Kidney epithelial cell (primary cell): ENCODE measurements at places on chromosomes 11 and 22.

- no peak for DNase-seq
These were observed 365.0 kb upstream of the CHORDC1 start for GRCh38 chr11:90587896-90588295.

- no peak for DNase-seq
These were observed 6.2 kb downstream of the MYO18B start for GRCh38 chr22:25748140-25748539.

DNA sequence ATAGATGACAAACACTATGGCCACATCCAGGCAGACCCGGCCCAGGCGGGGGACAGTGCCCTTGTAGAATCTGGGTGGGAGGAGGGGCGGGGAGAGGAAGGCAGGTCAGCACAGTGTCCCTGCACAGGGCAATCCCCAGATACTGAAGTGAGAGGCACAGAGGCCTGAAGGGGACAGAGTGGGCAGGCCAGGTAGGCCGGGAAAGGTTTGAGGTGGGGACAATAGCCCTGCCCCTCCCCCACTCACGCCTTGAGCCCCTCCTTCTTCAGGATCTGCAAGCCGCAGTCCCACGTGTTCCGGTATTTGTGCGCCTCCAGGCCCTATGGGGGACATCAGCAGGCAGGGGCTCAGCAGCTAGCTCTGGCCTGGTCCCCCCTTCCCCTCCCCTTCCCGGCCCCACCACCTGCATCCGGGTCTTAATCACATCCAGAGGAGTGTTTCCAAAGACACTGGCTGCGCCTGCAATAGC, 2.3 kb downstream of the SLC25A1 start:
- DNase-seq: no peak

- DNase-seq: no peak
These were observed 63.5 kb downstream of the BRD1 start for GRCh38 chr22:49764127-49764581.

DNA sequence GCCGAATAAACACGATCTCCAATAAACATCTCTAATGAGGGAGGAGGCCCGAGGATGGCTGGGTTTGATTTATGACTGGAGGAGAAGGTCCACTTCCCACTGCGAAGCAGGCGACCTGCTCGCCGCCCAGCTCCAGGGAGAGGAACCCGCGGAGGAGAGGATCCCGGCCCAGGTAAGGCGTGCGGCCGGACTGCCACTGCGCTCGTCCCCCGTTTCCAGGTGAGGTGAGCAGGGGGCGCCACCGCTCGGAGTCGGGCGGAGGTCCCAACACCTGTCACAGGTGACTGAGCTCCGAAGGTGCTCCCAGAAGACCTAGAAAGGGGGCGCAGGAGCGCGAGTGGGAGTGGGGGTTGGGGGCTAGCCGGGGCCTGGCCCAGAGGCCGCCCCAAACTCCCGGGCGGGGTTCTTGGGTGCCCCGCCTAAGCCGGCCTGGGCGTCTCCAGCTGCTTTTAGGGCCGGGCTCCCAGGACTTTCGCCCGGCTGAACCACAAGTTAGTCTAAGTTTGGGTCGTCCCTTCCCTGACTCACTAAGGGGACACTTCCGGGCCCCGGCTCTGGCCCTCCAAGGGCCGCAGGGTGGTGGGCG, 5.4 kb upstream of the PAX6 start:
- no peak for DNase-seq

DNA sequence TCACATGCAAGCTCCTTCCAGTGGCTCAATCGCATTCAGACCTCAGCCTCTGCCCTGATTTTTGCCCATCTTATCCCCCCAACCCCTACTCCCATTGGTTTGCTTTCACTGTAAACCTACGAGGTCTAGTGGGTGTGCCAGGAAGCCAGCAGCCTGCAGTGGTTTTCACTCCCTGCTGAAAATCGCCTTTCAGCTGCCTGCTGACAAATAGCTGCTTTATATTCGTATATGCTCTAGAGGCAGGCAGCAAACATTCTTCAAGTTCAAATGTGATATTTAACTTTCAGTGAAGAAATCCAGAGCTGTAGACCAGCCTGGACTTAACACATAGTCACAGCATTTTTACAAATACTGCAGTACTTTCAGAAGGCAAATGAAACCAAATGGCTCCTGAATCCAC, 92.8 kb upstream of the APOA1 start:
- no peak for DNase-seq

DNA sequence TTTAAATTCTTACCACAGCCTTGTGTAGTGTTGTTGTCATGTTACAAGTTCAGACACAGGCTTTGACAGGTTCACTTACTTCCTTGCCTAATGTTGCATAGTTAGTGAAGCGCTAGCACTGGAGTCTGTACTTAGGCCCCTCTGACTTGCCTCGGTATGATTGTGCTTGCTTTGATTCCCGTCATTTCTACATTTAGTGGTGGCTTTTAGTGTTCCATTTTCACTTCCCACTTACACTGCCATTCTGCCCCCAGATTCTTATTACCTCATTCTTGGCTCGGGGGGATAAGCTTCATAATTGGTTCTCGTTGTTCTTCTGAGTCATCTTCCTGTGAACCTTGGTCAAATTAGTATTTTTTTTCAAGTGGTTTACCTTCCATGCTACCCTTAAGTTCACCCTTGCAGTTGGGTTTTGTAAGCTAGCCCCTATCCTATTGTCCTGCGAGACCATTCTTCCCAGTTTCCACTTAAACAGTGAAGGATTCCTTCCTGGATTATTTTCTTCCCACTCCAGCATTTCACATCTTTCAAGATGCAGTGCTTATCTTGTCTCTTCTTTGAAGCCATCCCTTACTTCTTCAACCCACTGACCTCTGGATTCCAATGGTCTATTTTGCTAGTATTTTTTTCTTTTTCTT, 68.7 kb downstream of the DDX10 start:
- no peak for DNase-seq

GRCh38 chr11:40185793-40186192, 1273.7 kb downstream of the LRRC4C start:
- no peak for DNase-seq

- DNase-seq: no peak
These were observed 75.3 kb downstream of the KCNQ1 start for GRCh38 chr11:2519862-2520735.

DNA sequence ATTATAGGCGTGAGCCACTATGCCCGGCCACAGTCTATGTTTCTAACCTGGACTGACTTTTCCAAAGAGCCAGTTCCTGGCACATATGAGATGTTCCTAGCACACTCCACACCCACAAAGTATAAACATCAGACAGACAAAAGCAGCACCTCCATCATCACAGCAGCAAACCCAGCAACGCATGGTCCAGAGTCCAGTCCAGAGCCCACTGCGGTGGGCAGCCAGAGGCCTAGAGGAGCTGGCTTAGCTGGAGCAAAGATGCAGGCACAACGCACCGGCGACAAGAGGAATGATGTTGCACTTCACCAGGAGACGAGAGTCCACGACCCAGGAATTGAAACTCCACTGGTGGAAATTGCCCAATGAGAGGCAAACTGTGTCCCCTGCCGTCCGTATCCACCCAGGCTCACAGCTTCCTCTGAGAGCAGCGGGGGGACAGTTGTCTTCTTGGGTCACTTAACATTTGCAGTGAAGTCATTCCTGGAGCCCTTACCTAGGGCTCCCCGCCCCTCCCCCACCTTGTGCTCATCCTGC, 36.6 kb downstream of the RPS6KA4 start:
- DNase-seq: no peak

GRCh38 chr11:59102259-59102765, 4.7 kb upstream of the FAM111B start:
- DNase-seq: no peak

- no peak for DNase-seq
These were observed 83.2 kb upstream of the PITPNB start for GRCh38 chr22:28002181-28002700.

DNA sequence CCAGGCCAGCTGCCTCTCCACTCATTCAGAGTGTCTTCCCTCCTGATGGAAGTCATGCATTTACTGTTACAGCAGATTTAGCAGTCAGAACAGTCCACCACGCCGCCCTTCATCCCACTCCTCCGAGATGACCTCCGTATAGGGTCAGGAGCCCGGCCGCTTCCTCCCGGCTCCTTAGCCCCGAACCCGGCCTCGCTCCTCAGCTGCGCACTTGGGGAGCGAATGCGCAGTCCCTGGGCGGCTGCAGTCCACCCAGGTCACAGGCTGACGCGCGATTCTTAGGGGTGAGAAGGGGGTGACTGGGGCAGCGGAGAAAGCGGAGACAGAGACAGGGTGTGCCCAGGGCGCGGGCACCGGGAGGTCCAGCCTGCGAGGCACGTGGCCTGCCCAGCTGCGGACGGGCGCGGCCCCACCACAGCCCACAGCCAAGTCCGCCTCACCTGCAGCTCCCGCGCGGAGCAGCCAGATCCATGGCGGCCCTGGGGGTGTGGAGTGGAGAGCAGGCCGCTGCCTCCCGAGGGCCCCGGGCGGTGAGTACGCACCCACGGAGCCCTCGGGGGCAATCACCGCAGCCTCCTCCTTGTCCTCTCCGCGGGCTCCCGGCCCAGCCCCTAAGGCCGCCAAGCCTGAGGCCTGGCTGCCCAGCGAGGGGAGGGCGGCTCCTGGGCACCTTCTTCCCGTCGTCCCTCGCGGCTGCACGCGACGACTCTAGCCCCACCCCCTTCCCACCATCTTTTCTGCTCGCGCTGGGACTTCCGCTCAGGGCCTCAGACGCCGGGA, 286.6 kb downstream of the BRD1 start:
- no peak for DNase-seq

- no peak for DNase-seq
These were observed 11.1 kb upstream of the OOSP2 start for GRCh38 chr11:60029015-60029632.

DNA sequence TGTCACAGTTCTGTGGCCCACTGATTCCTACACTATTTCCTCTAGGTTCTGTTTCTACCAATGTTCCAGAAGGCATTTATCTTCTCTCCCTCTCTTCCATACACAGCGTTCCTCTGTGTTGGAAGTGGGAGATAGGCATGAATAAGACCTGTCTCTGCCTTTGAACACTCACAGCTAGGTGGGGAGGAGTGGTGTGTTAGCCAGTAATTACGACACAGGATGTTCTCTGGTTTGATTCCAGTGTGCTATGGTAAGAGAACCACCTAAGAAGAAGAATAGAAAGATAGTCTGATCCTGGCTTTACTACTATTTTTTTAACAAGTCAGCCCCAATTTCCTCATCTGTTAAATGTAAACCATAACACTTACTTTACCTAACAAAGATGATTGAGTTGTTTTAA, 200.2 kb upstream of the MTMR2 start:
- DNase-seq: no peak

- DNase-seq: no peak
These were observed 10.0 kb downstream of the CDPF1 start for GRCh38 chr22:46240073-46240472.

DNA sequence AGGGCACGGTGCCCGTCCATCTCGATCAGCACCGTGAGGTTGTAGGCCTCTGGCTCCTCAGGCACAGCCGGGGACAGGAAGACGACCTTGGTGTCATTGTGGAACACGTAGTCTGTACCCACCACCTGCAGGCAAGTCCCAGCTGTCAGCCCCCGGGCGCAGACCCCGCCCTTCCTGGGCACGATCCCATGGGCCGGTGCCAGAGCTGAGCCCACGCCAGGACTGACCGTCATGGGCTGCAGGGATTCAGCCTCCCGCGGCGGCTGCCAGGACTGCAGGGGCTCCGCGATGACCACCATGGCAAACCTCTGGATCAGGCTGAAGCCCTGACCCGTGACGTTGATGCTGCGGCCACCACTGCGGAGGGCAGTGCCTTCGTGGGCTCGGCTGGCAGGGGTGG, 11.8 kb upstream of the MAPK11 start:
- no peak for DNase-seq

- DNase-seq: no peak
These were observed 11.3 kb upstream of the SMIM38 start for GRCh38 chr11:69144316-69145049.

- peak; percentile 26 for DNase-seq
These were observed 29.2 kb downstream of the PDGFD start for GRCh38 chr11:104134745-104135144.

- no peak for DNase-seq
These were observed 5.5 kb downstream of the MRGPRX2 start for GRCh38 chr11:19055016-19055415.

DNA sequence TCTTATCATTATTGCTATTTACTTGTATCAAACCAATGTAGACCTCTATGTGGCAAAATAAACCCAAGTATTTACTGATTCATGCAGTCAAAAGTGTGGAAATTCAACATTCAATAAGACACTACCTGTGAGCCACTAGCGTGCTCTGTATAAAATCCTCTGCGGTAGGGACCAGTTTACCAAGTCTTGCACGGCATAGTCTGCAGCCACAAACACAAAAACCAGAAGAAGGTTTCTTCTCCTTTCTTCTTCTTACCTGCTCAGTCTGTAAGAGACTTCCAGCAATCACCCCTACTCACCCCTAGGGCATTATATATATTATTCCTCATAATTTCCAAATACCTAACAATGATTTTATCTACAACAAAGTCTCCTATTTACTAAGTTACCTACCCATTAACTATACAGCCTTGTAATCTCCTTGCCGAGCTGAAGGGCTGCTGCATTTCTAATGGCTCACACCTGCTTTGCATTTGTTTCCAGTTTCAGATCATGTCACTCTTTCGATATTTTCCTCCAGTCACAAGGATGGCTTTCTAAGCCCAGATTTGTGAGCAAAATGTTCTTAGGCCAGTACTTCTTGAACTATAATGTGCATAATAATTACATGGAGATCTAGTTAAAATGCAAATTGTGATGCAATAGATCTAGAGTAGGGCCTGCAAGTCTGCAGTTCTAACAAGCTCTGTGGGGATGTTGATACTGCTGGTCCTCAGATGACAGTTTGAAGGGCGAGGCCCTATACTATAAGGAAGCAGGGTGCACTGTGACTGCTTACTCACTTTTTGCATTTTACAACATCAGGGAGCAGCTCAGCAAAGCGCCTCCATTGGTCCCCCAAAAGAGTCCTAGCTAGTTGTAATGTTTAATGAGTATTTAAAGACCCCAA, 191.9 kb upstream of the DDI1 start:
- DNase-seq: no peak

- DNase-seq: no peak
These were observed 69.5 kb upstream of the SYT13 start for GRCh38 chr11:45355706-45356041.

DNA sequence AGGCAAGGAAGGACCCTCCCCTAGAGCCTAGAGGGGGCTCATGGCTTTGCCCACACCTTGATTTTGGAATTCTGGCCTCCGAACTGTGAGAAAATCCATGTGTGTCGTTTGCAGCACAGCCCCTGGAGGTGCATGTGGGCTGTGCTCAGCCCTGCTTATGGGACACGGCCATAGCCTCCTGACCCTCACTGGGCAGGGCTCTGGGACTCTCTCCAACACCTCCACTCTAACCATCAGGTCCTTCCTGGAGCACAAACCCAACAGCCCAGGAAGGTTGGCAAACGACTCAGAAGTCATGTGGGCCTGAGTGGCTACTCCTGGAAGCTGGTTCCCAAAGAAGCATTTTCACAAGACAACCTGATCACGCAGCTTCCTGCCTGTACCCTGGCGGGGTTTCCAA, 144.1 kb downstream of the CTTN start:
- no peak for DNase-seq

DNA sequence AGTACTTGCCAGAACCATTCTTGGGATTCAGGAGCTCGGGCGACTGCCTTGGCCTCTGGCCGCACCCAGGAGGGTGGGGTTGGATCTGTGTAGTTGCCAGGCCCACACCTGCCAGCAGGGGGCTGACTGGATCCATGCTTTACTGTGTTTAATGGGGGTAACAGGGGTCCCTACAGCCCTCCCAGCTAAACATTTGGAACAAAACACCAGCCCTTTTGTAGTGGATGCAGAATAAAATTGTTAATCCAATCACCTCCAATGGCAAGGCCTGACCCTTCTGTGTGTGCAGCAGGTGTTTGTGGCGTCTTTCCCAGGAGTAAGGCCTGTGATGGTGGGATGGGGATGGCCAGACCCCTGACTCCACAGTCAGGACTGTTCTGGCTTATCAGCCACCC, 22.5 kb downstream of the SUN2 start:
- DNase-seq: no peak

GRCh38 chr11:63844836-63845235, 5.9 kb downstream of the MARK2 start:
- DNase-seq: no peak
